ENCODE measurements at places on chromosomes 1 and 21. TPM values are rescaled to one million over a fixed set of nuclear protein-coding genes. Genes with fewer than 3 reads are reported as not detected.

ZNF648 gene
- total RNA-seq, result not detected

TMEM200B gene
- 9.0 TPM for total RNA-seq

ETV3L gene
- not detected for total RNA-seq

FNDC10 gene
- total RNA-seq, result 0.52 TPM

CHIA gene
- not detected for total RNA-seq

BSND gene
- total RNA-seq, result 0.45 TPM

MROH7 gene
- total RNA-seq, result not detected

DNA sequence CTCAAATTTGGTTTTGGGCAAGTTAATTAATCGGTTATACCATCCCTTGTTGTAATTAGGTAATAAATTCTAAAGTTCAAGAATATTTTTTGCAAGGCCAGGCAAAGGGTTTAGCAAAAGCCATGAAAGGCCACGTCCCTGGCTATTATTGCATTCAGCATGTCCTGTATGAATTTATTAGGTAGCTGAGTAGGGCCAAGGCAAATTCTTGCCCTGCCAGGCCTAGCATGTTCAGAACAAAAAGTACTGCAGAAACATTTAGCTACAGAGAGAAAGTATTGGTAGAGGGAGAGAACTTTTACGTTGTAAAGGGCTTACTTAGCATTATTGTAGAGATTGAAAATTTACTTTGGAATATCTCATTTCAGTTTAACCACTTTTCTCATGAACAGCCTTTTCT is 94.4 kb downstream of the PATJ start:
- no peak for DNase-seq

- DNase-seq, result peak; percentile 76
Observed at GRCh38 chr1:35111106-35111505, 31.9 kb downstream of the ZMYM1 start.

DNA sequence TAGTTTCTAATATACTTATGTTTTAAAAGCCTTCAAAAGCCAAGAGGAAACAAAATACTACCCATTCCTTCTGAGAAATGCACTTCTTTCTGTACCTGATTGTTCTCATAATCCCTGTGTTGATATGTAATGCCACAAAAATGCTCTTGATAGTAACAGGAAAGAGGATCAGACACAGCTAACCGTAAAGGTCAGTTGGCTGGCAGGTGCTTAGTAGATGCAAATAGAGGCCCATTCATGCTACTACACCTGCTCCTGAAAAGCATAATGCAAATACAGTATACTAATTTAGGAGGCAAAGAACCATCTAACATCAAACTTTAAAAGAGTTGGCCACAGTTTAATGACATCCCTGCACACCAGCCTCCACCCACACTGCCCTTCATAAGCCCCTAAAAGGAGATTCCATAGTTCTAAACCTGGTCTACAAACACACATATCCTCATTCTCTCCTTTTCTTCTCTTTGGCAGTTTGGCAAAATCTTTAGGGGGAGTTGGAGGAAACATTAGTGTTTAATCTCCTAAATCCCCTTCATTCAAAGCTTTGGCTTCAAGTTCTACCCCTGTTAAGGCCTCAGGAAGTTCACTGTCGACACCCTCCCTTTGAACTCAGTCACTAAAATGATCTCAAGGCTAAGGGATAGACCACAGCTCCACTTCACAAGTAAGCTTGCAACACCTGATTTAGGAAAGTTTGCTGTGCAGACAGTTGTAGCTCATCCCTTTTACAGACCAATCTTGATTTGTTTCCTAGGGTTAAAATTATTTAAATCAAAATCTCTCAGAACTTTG is 2.9 kb upstream of the CD46 start:
- DNase-seq, result peak; percentile 35

- peak; percentile 18 for DNase-seq
Observed at GRCh38 chr1:82319546-82319945, 518.8 kb downstream of the ADGRL2 start.

DNA sequence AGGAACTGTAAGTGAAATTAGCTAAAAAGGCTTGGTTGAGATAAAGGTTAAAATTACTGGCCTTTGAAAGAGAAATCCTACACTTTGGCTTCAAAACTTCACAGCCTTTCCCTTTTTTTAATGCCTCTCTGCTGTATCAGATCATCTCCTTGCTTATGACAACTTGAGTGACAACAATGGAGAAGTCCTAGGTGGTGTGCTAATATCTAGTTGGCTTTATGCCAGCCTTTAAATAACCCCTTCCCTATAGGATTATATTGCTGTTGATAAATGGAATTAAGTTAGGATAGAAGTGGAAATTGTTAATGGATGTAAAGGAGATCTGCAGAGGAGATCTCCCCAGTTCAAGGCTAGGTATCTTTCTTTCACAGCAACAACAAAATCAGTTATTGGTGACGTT is 130.2 kb upstream of the ATP1B1 start:
- no peak for DNase-seq

- DNase-seq, result peak; percentile 42
Observed at GRCh38 chr21:37166733-37167132, 93.7 kb downstream of the TTC3 start.

GRCh38 chr1:153746174-153746573 is 18.3 kb downstream of the INTS3 start:
- DNase-seq, result no peak

GRCh38 chr1:6904476-6905170 is 119.4 kb downstream of the CAMTA1 start:
- no peak for DNase-seq

DNA sequence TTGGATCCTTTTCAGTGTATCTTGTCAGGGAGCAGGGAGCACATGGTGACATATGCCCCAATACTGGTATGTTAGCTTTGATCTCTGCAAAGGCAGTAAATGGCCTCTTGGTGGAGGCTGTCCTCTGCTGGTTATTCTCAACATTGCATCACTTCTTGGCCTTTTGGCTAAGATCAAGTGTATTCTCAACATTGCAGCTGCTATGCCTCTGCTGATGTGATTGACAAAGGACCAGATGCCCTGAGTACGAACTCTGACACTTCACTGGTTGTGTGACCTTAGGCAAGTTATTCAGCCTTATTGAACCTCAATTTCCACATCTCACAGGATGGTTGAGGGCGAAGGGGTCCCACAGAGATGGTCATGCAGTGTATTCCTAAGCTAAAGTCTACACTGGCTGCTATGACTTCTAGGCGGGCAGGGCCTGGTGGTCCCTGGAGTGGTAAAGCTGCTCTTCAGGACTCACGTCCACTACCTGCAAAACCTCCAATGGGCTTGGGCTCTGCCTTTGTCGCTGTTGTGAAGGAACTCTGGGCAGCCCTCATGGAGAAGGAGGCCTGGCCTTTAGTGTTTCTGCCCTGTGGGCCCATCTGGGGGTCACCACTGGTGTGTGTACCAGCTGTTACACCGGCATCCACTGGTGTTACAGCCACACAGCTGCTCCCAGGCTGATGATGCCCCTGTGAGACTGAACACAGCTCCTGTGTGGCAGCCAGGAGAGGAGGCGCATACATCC is 64.8 kb downstream of the DNTTIP2 start:
- DNase-seq, result peak; percentile 80

DNA sequence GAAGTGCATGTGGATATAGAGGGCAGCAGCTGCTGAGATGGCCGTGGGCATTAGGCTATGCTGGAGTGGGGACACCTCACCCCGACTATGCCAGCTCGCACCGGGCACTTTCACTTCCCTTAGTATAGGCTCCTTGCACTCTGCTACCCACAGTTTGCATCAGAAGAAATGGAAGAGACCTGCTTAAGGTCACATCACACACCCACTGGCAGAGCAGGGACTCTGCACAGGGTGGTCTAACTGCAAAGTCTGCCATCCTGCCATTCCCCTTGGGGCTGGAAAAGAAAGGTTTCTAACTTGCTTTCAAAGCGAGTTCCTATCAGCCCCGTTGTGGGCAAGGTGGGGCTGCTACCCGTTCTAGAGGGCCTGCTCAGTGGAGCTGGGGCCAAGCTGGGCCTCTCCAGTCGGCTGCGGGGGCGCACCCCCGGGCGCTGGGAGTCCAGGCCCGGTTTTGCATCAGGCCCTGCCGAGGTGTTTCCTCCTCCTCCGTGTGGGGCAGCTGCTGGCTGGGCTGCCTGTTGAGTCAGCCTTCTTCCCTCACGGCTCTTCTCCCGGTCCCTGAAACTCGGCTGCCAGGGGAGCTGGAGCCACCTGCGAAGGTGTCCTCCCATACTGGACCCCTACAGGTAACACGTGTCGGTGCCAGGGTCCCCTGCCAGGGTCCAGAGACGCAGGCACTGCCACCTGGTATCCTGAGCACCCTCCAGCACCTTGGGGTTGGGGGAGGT is at the start of gene SYTL1:
Gene SYTL1, plus strand, starts transcription at position 498 of the 728 bp plus-strand sequence. CDS start 3,313 bp downstream, outside the sequence.
- DNase-seq, result peak; percentile 56

DNA sequence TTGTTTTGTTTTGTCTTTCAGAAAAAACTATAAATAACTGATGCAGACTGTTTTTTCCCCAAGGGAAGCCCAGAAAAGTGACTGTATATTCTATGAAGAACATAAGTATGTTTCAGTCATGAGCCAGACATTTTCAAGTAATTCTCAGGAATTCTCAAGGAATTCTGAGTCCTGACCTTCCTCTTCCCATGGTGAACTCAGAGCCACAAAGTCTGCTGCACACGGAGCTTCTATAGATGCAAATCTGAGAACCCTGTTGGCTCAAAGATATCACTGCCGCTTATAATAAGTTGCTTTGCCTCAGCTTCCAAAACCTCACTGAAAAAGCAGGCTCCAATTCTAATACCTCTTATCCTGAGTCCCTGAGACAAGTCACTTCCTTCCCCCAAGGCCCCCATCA is 418.5 kb upstream of the RUNX1 start:
- no peak for DNase-seq

GRCh38 chr1:234929369-234929768 is 199.3 kb downstream of the TOMM20 start:
- no peak for DNase-seq

DNA sequence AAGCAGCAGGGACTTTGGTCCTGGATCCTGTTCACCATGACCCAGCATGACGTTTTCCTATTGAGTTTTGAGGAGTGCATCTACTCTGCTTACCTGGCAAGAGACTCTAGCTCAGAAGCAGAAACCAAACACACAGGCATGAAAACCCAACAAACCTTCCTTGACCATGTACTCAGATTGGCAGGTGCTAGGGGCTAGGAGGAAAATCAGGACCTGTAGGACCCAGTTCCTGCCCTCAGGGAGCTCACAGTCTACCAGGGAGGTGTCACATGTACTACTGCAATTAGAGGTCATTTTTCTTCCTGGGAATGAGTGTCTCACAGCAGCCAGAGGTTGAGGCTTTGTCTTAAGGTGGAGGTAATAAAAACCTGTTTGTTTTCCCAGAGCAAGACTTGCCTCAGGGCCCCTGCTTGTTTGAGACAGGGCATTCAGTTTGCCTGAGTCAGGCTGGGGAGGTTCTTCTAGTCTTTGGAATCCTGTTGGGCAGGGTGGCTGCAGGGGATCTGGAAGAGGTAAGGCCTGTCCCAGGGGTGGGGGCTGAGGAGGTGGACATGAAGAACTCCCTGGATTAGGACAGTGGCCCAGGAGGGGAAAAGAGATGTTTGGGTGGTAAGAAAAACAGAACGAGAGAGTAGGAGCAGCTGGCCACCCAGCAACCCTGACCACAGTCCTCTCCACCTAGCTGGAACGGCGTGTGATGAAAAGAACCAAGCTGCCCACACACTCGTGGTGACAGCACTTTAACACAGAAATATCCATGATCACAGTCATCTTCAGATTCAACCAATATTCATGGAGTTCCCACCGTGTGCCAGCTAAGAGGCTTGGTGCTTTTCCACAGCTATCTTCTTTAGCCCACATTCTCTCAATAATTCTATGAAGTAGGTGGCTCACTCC is 30.8 kb downstream of the IER5 start:
- DNase-seq, result peak; percentile 97

DNA sequence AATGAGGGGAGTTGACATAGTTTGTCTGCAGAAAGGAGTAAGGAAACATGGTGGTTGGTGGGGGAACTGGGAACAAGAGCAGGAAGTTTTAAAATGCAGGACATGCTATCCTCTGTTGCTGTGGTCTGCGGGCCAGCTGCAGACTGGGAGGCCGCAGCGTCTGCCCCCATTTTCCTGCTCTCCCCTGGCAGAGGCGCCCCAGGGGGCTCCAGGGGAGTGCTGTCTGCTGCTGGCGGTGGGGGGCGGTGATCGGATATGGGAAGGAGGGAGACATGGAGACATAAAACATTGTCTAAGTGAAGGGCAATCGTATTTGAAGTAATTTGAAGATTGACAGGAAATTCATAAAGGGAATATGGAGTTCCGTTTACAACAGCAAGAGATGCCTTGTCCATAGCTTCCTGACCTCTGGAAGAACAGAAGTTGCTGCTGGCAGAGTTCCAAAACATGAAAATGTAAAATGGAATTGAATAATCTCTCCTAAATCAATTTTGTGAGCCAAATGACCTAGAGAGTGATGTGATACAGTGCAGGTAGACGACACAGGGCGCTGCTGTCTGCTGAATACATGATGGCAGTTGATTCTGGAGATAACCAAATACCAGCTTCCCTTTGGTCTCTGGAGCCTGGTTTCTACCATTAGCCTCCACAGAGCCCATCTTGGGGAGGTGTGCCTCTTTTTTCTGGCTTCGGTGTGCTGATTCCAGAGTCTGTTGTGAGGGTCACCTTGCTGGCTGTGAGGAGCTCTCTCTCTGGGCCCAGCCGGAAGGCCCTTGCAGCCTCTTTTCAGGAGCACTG is 61.0 kb downstream of the PCBP3 start:
- DNase-seq, result no peak

DNA sequence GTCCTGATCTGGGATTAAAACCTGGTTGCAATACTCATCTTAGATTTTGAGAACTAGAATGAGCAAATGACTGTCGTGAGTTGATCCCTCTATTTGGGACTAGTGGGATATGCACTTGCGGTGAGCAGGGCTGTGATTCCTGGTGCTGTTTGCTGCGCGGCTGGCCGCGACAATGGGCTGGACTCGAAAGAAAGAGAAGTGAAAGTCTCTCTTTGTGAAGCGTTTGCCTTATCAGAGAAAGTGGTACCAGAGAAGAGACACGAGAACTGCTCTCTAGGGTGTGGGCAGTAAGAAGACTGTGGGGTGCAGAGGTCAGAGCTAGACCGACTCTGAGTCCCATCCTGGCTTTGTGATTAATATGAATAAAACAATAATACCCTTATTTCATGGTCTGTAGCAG is 8.6 kb downstream of the ST6GALNAC3 start:
- no peak for DNase-seq

Data from renal cortical epithelial cell (primary cell).